ENCODE measurements at places on chromosomes 16 and 17.

DNA sequence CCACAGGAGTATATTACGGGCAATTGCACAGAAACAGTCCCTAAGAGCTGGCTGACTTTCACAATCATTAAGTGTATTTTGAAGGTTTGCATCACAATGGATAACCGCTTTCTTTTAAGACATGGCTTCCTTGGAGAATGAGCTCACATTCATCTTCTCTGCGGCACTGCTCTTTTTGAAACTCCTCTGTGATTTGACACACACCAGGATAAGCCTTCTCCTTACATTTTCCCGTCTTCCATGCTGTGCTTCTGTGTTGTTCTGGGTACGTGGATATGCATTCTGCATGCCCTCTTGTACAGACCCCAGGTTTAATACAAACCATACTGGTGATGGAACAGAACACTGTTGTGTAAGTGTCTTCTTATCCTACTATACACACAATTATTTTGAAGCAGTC is 89.5 kb upstream of the METRNL start:
- DNase-seq, result no peak

- DNase-seq, result no peak
These were observed 941 bp upstream of the RNF112 start for GRCh38 chr17:19410091-19410490.

DNA sequence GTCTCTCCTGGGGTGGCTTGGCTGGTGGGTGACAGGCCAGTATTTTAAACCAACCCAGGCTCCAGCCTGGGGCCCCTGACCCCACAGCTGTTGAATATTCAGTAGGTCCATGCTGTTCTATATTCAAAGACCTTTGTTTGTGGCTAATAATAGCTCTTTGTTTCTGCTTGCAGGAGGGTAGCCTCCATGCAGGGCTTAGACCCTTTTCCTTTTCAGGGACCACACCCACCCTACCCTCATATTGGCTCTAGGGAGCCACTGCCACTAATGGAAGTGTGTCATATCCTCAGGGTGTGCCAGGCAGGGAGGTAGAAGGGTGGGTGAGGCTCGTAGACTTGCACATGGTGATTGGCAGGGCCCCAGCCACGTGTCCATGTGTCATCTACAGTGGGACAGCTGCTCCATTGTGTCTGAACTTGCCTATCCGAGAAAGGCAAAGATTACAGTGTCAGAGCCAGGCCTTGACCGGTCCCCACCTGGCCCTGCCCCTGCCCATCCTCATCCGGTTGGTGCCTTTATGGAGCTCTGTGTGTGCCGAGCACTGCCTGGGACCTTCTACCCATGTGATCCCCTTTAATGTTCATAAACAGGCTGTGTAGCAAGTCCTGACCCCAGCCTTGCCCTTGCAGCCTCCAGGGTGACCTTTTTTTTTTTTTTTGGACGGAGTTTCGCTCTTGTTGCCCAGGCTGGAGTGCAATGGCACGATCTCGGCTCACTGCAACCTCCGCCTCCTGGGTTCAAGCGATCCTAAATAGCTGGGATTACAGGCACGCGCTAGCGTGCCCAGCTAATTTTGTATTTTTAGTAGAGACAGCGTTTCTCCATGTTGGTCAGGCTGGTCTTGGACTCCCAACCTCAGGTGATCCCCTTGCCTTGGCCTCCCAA is 22.1 kb downstream of the TMC7 start:
- DNase-seq, result no peak

- DNase-seq, result no peak
These were observed 33.2 kb upstream of the TAC4 start for GRCh38 chr17:49881054-49881402.

DNA sequence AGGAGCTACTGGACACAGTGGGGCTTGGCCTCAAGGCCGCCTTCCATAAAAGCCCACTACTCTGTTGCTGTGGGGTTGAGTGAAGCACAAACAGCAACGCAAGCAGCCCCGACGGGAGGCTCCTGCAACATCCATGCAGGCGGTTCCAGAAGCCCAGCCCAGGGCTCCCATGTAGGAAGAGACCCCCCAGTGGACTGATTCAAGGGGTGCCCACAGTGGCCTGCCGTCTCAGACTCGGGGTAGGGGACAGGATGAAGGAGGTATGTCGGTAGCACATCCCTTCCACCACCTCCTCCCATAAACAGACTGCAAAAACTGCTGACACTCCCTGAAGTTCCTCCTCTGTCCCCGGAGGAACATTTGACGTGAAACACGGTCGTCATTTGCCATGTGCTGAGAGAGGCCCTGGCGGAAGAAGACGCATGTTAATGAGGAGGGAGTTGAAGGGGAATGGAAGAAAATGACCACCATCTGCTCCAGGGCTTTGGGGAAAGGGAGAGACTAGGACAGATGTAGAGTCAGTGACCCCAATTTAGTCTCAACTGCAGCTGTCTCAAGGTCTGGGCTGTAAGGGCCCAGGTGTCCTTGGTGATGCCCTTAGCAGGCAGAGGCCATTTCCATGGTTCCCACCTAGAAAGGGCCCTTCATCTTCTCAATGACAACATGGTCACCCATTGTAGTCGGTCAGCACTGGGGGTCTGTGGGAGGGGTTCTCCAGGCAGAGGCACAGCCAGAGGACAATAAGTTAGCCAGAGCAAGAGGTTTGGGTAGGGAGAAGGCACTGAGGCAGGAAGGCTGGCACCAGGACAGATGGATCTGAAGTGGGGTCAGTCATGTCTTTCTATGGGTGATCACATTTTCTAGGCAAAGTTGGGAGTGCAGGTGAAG is 200.6 kb downstream of the CPPED1 start:
- DNase-seq, result no peak

- peak; percentile 61 for DNase-seq
These were observed at the start of gene UNKL for GRCh38 chr16:1414532-1415260. UNKL (minus strand) TSS chr16:1414704; CDS start chr16:1414691, 13 bp downstream.

GRCh38 chr16:12095275-12096156 is 119.0 kb downstream of the SNX29 start:
- peak; percentile 49 for DNase-seq

GRCh38 chr16:23500212-23500861 is 10.0 kb downstream of the GGA2 start:
- no peak for DNase-seq

GRCh38 chr17:8954339-8954738 is 11.2 kb downstream of the PIK3R5 start:
- DNase-seq, result peak; percentile 54

- no peak for DNase-seq
These were observed 33.4 kb upstream of the CLEC18A start for GRCh38 chr16:69917739-69918138.

All from stimulated activated CD8-positive, alpha-beta memory T cell treated with anti-CD3 and anti-CD28 coated beads, Interleukin-15, amount 100 ng/mL, for 1 hour (primary cell).